ENCODE measurements at places on chromosomes 1 and 21.

DNA sequence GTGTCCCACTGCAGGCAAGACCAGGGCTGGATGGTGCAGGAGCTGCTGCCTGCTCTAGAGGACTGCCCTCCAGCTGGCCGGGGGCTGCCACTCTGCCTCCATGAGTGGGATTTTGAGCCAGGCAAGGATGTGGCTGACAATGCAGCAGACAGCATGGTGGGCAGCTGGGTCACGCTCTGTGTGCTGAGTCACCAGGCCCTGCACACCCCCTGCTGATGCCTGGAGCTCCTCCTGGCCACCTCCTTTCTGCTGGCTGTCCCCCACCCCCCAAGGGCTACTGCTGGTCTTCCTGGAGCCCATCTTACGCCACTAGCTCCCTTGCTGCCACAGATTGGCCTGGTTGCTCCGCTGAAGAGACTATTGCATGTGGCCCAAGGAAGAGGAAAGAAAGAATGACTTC is 3.9 kb upstream of the ZSCAN20 start:
- DNase-seq = no peak

DNA sequence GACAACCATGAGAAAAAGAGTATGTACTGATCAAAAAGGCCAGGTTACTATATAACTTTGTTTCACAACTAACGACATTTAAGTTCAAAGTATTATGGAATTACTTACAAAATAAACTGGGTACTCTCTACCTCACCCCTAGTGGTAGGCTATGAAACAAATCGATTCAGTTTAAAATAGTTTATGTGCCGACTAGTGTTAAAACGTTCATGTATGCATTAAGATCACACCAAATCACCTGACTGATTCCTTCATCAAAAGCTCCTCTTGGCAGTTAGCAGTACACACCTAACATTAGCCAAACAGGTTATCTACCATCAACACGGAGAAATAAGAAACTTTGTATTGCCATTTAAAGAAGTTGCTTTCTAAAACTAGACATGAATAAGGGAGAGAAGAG is 137.1 kb downstream of the AKT3 start:
- peak; percentile 64 for DNase-seq

GRCh38 chr1:26163684-26164035 is 4.8 kb downstream of the FAM110D start:
- DNase-seq = no peak

- no peak for DNase-seq
These were observed 38.5 kb downstream of the B3GALT5 start for GRCh38 chr21:39651206-39651605.

DNA sequence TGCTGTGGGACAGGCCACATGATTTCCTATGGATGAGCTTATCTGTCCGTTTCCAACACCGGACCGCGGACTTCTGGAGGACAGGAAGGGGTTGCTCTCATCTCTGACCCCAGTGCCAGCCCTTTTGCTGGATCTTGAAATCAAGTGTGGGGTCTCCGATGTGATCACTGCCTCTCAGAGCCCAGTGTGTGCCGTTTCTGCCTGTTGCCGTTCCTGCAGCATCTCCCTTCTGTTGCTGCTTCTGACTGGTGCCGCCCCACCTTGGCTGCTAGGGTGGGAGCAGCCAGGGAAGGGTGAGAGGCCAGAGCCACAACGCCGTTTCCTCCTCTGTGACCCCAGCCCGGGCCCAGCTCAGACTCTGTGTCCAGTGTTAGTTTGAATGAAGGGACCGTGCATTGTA is 67.3 kb upstream of the WNT4 start:
- no peak for DNase-seq

DNA sequence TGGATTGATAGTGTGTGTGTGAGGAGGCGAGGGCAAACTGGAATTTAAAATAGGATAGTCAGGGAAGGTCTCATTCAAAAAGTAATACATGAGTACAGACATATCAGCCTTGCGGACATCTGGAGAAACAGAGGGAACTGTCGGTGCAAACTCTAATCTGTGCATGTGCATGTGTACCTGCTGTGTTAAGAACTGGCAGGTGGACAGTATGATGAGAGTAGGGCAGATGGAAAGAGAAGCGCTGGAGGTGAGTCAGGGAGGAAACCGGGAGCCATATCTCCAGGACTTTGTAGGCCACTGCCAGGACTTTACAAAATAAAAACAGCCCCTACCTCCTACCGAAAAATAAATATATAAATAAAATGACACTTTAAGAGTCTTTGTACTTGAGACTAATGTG is 31.3 kb upstream of the MYBPHL start:
- DNase-seq = no peak
